ENCODE measurements at places on chromosomes 12 and 14.

GRCh38 chr14:65975865-65976264 is 510.3 kb upstream of the CCDC196 start:
- no peak for DNase-seq

DNA sequence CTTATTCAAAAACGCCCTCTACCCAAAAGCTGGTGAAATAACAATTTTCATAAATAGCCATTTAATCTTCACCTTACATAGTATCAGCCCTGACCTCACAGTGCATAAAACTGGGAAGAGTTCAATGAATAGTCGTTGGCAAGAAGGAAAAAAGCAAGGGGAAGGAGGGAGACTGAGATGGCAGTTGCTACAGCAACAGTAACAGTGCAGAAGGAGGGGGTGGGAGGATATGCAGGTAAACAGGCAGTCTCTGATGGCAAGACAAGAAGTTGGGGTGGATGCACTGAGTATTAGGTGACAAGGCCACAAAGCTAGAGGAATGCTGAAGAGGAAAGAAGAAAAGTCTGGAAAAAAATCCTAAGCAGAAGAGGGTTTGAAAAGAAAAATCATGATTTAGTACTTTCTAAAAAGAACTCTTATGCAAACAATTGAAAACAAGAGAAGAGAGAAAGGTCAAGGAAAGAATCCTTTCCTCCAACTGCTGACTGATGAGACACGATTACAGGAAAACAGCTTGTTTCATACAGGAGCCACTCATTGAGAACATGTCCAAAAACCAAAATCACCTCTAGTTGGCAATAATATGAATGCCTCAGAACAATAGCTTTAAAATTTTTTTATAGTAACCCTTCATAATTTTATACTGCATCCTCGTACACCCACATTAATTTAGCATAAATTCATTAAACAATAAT is 56.0 kb downstream of the DCAF5 start:
- DNase-seq, result no peak

DNA sequence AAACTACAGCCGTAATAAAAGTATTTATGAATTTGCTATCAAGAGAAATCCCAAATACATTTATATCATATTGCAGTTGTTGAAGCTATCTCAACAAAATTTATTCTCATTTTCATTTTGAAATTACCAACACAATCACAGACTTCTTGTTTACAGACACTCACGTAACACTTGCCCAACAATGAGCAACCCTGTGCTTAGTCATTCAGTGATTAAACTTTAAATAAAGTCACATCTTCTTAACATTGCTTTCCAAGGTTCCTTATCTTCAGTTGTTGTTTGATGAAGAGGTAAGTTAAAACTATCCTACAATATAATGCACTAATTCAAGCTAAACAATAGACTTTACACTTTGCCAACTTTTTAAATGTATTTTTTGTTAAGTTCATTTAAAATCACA is 601.8 kb downstream of the SLC16A7 start:
- no peak for DNase-seq

GRCh38 chr12:106522708-106523107 is 60.1 kb upstream of the RFX4 start:
- no peak for DNase-seq

- no peak for DNase-seq
Observed at GRCh38 chr14:93709249-93709648, 79.0 kb downstream of the PRIMA1 start.

GRCh38 chr12:127559349-127560040 is 707.5 kb upstream of the TMEM132C start:
- DNase-seq, result peak; percentile 79

- DNase-seq, result peak; percentile 91
Observed at GRCh38 chr14:58331111-58331510, 32.8 kb downstream of the ARID4A start.

DNA sequence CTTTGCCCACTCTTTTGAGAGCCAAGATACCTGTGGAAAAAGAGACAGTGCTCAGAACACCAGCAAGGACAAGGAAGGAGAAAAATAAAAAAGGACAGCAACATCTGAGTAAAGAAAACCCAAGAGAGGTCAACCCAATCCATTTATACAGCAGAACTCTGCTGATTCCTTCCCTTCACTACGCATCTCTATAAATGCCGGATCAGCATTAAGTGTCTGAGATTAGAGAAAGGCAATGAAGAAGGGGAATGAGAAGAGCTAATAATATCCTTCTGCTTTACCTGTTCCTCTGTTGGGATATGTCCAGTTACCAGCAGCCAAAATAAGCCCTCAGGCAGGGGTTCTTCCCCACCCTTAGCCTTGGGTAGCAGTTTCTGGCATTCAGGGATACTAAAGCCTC is 15.8 kb downstream of the COQ10A start:
- DNase-seq, result no peak

DNA sequence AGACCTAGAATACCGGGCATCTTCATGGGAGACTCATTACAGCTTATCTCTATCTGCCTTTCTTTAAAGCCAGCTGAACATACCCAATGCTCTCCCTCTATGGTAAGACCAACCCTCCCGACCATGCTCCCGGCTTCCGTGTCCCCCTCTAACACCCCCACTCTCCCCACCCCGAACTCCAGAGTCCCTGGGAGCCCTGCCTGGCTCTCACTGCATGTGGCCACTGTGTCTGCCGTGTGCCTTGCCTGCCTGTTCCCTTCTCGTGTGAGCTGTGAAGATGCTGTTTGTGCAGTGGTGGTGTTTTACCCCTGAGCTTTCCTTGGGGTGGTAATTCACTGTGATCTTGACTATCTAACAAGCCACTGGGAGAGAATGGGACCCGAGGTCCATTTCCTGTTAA is 146.4 kb upstream of the FKBP4 start:
- DNase-seq, result no peak

GRCh38 chr14:100063314-100063941 is 1.8 kb upstream of the EVL start:
- no peak for DNase-seq

GRCh38 chr12:32264961-32265360 is 134.4 kb upstream of the FGD4 start:
- no peak for DNase-seq

DNA sequence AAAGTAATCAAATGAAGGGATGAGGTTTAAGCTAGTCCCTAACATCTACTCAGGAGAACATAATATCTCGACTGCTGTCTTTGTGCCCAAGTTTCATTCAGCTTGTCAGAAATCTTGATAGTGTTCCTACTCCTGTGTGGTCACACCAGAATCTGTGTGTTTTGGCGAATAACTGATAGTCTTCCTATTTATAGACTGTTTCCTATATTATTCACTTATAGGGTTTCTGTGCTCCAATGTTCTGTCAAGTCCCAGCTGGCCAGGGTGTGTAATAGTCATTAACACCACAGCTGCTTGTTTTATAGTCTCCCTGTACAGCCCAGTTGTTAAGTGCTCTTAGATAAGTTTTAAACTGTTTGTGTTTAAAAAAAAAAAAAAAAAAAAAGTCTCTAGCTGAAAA is 45.9 kb downstream of the GPR135 start:
- no peak for DNase-seq

DNA sequence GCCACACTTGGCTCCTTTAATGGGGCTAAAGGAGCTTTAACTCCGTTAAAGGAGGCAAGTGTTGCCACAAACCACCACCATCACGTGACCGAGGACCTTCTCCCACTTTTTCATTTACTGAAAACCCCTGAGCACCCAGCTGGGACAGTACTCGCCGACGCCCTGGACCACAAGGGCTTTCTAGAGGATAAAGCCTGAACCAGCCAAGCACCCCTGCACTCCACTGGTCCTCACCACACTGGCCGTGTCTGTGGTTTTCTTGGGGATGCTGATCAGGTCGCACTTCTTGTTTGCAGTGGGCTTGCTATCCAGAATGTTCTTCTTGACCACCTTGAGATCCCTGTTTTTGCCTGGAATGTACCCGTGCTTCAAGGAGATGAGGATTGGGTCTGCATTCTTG is 14.7 kb upstream of the SELPLG start:
- DNase-seq, result no peak

- DNase-seq, result no peak
Observed at GRCh38 chr12:101110866-101111265, 99.2 kb downstream of the SLC5A8 start.

DNA sequence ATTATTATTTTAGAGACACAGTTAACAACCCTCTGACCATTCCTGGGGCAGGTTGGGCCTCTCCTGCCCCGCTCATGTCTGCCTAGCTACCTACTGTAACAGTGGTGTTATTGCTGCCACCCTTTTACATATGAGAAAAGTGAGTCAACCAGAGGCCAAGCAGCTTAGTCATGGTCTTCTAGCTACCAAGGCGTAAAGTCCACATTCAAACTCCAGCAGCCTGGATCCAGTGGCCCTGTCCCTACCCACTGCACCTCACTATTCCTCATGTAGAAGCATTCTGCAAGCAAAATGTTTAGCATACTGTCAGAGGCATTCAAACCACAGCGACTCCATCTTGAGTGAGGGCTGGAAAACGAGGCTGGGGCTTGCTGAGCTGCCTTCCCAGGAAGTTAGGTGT is 95.8 kb downstream of the SLC15A4 start:
- DNase-seq, result no peak

DNA sequence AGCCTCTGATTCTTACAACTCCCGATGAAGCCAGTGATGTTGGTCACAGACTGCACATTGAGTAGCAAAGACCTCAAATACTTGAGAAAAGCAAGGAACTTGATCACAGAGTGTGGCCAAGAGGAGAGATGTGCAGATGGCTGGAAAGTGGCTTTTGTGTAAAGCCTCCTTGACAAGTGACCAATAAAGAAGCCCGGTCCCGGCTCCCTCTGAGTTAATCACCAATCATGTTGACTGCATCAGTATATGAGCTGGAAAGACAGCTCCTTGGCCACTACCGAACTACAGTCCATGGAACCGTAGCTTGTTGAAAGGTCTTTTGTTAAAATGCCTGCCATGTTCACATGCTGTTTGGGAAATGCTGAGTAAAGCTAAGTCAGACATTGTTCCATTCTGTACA is 23.7 kb upstream of the SERPINA6 start:
- no peak for DNase-seq

GRCh38 chr14:95577067-95577800 is 42.4 kb downstream of the GLRX5 start:
- DNase-seq, result no peak

DNA sequence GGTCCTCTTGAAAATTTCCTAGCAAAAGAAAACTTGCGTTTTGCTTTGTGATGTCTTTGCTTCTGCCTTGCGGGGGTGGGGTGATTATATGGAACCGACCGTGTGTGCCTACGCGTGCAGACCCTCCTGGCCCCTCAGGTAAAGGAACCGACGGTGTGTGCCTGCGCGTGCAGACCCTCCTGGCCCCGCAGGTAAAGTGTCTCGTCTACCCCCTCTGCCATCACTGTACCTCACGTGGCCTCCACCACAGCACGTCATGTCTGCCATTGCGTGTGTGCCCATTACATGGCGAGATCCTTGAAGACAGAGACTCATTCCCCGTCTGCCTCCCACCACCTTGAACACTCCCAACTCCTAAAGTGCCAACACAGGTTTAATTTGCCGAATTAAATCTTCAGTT is 3.6 kb downstream of the GOLGA3 start:
- DNase-seq, result no peak

GRCh38 chr14:73237219-73237785 is at the start of gene PAPLN:
Gene PAPLN, plus strand, starts transcription at chr14:73237506. Its CDS starts 2,273 bp downstream, at chr14:73239779.
- DNase-seq, result no peak

DNA sequence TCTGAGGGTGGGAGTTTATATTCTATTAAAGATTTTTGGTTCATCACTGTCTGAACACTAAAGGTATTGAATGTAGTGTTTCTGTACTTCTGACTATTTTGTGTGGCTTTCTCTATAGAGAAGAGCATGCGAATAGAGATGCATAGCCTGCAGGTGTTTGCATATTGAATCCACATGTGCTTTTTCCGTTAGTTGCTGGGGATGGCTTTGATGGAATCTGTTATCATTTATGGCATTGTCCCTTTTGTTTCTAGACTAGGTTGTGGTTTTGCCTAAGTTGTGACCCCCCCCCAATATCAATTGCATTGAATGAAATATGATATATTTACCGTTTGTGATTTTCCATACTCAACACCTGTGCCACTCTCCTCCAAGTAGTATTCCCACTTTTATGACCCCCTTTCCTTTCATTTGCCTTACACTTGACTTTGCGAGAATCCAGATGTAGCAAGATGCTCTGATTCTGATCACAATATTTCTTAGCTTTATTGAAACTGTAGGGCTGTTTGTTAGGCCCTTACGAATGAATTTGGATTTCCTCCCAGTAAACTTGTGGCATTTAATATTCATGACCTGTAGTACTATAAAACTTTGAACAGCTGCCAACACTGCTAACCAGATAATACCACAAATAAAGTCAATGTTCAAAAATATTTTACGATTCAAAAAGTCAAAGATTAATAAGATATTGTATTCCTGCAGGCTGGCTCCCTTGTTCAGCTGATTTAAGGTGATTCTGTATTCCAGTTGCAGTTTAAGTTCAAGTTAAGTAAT is 176.4 kb downstream of the TMTC2 start:
- no peak for DNase-seq

DNA sequence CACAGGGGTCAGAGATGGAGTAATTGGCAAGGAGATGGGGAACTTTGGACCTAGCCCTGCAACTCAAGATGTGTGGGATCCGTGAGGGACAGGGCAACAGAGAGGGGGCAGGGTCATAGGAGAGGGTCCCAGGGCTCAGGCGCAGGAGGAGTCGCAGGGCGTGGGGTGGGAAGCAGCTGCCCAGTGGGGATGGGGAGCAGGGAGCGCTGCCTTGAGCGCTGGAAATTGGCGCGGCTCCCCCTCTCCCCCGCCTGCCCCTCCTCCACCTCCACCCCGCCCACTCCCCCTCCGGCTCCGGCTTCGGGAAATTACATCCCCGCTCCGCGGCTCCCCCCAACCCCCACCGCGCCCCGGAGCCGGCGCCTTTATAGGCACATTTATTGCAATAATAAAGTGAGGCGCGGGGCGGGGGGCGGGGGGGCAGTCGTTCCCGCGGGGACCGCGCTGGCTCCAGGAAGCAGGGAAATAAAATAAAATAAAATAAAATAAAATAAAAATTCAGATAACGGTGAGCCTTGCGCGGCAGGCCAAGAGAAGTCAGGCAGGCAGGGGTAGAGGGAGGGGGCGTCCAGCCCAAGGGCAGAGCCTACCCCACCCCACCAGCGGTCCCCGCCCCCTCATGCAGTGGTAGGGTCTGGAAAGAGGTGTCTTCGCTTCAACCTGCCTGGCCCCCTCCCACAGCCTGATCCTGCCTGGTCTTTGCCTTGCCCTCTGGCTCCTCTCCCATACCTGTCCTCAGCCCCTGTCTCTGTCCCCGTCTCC is 3.6 kb downstream of the NXPH4 start:
- DNase-seq, result no peak

- no peak for DNase-seq
Observed at GRCh38 chr12:128323145-128323920, 56.4 kb downstream of the TMEM132C start.

- DNase-seq, result peak; percentile 16
Observed at GRCh38 chr12:1552171-1552570, 42.2 kb downstream of the FBXL14 start.

Measured in activated effector memory CD4-positive, alpha-beta T cell treated with anti-CD3 and anti-CD28 coated beads, Interleukin-2, amount 50 U/mL, for 16 hours (primary cell).